ENCODE measurements at places on chromosomes 13 and 19.

GRCh38 chr19:41774515-41774980, 19.2 kb downstream of the CEACAM6 start:
- DNase-seq, result peak; percentile 19

GRCh38 chr13:111906816-111907215, 160.1 kb upstream of the SOX1 start:
- no peak for DNase-seq

GRCh38 chr19:44993926-44994537, 7.2 kb upstream of the RELB start:
- no peak for DNase-seq

- no peak for DNase-seq
Measured at GRCh38 chr13:28497143-28497876, 2.4 kb upstream of the FLT1 start.

DNA sequence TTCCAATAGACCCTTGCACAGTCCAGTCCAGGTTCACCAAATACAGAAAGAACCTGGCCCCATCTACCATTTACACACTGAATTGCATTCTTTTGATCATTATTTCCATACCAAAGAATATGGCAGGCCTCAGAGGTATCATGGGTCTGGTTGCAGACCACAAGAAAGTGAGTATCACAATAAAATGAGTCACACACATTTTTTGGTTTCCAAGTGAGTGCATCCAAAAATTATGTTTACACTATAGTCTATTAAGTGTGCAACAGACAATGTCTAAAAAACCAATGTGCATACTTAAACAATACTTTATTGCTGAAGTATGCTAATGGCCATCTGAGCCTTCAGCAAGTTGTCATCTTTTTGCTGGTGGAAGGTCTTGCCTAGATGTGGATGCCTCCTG, 105.3 kb downstream of the SPACA7 start:
- DNase-seq, result no peak

DNA sequence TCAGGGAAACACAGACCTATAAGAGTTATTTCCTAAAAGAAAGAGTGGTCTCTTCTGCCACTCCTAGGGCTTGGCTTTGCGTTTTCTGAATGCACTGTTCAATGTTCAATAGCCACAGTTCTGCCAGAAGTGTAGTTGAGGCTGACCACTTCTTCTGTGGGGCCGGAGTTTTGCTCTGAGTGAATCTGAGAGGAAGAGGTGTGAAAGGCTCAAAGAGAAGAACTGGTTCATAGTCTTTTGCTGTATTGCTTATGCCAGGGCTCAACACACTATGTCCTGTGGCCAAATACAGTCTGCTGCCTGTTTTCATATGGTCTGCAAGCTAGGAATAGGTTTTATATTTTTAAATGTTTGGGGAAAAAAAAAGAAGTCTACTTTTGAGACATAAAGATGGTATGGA, 128.2 kb downstream of the STOML3 start:
- DNase-seq, result no peak

- no peak for DNase-seq
Measured at GRCh38 chr19:56955637-56956216, 115.2 kb upstream of the PEG3 start.

- no peak for DNase-seq
Measured at GRCh38 chr13:113992276-113993005, 18.6 kb upstream of the C13orf46 start.

GRCh38 chr13:99916366-99917103, 55.0 kb downstream of the ZIC5 start:
- peak; percentile 12 for DNase-seq

GRCh38 chr13:93079294-93079693, 147.3 kb upstream of the GPC6 start:
- DNase-seq, result no peak

GRCh38 chr19:41218615-41219507, at the start of gene AXL:
Gene AXL (plus strand): TSS chr19:41219223. CDS start chr19:41219393, 170 bp downstream.
- no peak for DNase-seq

GRCh38 chr19:17136021-17136420, 60.4 kb downstream of the MYO9B start:
- DNase-seq, result no peak

DNA sequence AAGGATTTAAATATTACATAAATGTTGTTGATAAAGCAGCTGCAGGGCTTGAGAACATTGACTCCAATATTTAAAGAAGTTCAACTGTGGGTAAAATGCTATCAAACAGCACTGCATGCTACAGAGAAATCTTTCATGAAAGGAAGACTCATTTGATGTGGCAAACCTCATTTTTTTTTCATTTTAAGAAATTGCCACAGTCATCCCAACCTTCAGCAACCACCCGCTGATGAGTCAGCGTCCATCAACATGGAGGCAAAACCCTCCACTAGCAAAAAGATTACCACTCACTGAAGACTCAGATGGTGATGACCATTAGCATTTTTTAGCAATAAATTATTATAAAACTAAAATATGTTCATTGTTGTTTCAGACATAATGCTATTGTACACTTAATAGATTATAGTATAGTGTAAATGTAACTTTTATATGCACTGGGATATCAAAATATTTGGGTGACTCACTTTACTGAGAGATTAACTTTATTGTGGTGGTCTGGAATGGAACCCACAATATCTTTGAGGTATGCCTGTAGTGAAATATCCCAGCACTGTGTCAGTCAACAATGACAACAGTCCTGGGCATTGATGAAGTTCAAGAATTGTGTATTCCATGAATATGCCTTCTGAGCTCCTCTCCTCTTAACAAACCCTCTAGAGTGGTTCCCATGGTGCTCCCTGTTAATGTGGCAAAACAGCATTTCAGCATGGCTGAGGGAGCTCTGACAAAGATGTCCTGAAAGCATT, 52.4 kb upstream of the SOX21 start:
- DNase-seq, result no peak

GRCh38 chr13:73040484-73040883, 18.3 kb upstream of the KLF5 start:
- no peak for DNase-seq

DNA sequence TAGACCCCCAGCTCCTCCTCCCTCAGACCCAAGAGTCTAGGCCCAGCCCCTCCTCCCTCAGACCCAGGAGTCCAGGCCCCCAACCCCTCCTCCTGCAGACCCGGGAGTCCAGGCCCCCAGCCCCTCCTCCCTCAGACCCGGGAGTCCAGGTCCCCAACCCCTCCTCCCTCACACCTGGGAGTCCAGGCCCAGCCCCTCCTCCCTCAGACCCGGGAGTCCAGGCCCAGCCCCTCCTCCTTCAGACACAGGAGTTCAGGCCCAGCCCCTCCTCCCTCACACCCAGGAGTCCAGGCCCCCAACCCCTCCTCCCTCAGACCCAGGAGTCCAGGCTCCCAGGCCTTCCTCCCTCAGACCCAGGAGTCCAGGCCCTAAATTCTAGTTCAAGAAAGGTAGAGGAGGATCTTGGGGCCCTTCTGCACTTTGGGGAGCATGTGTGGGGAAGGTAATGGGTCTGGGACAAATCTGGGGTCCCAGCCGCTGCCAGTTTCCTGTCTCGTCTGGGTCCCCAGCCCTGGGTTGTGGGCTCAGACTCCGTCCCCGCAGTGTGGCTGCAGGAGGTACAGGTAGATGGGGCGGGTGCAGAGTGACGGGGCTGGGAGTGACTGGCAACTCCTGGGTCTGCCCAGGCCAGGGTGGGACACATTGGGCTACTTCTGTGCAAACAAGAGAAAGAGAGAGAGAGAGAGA, 3.2 kb upstream of the TMEM190 start:
- DNase-seq, result no peak

DNA sequence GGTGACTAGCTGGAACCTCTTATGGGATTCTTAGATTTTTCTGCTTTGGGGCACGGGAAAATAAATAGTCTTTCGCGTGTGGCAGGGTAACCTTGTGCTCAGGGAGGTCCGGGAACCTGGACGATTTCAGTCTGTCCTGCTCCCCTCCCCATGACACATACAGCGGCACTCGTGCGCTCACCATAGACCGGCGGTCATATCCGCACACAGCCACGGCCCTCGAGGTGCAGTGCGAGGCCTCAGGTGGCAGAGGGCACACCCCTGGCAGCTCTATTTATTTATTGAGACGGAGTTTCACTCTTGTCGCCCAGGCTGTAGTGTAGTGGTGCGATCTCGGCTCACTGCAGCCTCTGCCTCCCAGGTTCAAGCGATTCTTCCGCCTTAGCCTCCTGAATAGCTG, 3.0 kb downstream of the ONECUT3 start:
- DNase-seq, result no peak

DNA sequence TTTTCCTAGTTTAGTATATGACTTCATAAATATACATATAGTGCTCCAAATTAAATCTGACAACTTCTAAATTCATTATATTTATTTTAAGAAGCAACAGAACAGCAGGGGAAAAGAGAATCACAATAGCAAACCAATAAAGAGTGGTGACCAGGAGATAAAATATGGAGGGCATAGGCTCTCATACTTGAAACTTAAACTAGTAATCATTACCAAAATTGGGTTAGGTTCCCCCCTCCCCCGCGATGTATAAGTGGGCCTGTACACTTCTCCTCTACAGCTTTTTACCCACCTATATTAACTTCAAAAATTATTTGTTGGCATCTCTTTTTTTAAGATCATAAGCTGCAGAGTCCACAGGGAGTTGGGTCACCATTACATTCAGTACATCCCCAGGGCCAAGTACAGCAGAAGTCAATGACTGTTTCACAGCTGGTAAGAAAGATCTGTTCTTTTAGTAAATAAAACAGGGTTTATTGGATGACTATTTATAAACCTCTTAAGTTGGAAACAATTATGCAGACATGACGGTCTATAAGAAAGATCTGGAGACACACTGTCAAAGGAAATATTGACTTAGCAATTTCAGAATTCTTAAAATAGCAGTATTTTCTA, 29.4 kb downstream of the KLF12 start:
- DNase-seq, result no peak

DNA sequence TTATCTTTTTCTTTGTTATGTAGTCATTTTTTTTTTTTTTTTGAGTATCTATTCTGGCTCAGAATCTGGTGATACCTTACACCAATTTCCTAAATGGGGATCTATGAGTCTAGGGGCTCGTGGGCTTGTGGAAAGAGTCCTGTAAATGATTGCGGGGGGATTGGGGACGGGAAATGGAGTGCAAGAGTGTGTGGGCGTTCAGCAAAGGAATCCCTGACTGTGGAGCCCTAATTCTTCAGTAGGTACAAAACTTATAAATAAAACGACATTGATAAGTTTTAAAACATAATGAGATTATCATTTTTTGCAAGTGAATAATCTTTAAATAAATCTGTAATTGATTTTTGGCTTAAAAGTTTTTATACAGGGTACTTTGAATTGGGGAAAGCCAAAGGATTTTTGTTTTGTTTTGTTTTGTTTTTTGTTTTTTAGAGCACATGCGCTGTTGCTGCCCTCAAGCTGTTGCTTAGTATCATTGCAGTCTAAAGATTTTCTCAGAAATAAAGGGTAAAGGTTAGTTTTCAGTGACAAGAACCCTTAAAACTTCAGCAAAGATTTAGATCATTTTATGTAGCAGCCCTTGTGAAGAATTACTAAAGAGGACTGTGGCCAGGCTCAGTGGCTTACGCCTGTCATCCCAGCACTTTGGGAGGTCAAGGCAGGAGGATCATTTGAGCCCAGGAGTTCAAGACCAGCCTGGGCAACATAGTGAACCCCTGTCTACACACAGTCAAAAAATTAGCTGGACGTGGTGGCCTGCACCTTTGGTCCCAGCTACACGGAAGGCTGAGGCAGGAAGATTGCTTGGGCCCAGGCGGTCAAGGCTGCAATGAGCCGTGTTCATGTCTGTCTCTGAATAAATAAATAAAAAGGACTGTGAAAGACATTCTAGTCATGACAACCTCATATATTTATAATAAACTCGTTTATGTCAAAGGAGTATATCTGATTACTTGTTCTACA, 1.7 kb downstream of the ERCC5 start:
- no peak for DNase-seq

DNA sequence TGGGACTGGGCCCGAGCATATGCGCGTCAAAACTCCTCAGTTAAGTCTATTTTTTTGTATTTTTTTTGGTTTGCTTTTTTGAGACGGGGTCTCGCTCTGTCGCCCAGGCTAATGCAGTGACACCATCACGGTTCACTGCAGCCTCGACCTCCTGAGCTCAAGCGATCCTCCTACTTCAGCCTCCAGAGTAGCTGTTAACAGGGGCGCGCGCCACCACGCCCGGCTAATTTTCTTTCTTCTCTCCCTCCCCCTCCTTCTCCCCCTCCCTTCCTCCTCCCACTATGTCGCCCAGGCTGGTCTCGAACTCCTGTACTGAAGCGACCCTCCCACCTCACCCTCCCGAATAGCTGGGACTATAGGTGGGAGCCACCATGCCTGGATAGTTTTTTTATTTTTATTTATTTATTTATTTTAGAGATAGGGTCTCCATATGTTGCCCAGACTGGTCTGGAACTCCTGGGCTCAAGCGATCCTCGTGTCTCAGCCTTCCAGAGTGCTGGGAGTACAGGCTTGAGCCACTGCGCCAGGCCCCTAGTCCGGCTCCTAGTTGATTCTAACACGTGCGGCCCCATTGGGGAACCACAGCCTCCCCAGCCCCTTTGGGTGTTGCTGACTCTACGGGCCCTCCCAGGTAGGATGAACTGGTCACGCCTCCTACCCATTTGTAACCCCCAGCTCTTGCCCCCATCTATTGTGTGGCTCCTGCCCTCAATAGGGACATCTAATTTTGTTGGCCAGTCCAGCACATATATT, 806 bp upstream of the ZNF837 start:
- DNase-seq, result no peak

DNA sequence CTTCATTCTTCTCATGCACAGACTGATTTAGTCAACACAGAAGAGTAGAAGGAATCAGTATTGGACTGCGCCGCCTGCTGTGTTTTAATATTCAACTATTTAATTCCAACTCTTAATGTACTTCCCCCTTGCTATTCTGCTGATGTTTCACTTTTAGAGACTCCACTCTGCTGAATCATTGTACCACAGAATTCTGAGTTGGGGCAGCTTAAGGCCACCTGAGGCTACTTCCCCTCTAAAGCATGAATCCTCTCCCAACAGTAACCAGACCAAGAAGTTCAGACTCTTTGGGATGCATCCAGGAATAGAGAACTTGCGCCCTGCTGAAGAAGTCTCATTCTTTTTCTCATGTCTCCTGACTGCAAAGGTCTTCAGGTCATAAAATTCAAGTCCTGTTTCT, 708.8 kb downstream of the UQCRFS1 start:
- no peak for DNase-seq

DNA sequence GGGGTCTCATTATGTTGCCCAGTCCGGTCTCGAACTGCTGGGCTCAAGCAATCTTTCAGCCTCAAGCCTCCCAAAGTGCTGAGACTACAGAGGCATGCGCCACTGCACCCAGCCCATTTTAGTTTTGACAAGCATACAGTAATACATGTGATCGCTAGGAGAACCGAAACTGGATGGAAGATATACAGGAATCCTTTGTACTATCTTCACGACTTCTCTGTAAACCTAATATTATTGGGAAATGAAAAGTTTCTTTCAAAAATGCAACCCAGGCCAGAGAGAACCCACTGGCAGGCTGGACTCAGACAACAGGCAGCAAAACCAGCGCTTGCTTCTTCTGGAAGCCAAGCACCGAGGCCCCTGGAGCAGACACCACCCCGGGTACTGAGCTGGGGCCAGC, 9.4 kb downstream of the C19orf12 start:
- no peak for DNase-seq

DNA sequence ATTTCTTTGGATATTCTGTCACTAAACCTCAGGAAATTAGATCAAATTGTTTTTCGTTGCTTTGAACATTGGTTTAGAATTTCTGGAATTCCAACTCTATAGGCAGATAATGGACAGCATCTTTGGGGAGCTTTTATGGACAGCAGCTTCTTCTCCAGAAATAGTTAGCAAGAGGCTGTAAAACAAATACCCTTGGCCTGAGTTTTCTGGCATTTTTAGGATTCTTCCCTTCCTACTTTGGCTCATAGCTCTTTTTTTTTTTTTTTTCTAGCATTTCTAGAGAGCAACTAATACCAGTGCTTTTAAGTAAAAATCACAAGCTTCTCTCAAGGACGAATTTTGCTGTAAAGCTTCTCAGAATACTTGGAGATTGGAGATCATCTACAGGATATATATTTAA, 169.8 kb upstream of the SPRY2 start:
- DNase-seq, result no peak

All from effector memory CD8-positive, alpha-beta T cell (primary cell).